ENCODE measurements at places on chromosomes 16 and 17.
A peak's percentile ranks its signal among the peaks of the same experiment; 100 is the strongest.

DNA sequence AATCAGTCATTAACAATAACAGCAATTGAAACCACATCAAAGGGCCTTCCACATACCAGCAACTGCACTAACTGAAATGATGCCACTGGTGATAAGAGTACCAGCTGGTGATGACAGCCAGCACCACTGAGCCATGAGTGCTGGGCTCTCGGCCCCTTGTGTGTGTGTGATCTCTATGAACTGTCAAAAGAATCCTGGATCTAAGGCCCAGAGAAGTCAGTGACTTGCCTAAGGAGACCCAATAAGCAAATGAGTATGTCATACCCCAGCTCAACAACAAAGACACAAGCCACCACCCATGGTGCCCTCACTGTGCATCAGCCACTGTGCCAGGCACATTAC is 220.9 kb downstream of the ZNF423 start:
- no peak for DNase-seq

DNA sequence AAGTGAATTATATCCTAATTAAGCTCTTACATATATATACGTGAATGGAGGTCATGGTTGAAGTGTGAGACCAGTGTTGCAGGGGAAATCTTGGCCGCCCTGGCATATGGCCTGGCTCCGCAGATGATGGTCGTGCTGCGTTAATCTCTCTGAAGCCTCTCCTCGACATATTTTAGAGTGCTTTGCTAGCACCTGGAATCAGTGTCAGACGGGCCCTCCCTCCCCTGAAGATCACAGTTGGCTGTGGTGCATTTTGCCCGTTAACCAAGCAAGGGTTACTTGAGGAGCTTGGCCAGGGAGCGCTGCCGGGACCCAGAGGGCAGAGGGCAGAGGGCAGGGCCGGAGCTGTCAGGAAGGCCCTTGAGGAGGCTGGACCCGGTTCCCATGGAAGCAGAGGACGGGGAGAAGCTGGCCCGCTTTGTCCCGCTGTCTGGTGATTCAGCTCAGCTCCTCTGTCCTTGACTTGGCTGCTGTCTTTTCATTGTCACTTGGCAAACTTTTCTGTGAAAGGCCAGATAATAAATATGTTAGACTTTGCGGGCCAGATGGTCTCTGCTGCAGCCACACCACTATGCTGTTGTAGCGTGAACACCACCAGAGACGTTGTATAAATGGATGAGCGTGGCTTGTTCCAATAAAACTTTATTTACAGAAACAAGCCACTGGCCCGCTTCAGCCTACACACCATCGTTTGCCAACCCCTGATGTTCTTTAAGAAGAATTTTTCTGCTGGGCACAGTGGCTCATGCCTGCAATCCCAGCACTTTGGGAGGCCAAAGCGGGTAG is 32.3 kb downstream of the CIBAR2 start:
- no peak for DNase-seq

DNA sequence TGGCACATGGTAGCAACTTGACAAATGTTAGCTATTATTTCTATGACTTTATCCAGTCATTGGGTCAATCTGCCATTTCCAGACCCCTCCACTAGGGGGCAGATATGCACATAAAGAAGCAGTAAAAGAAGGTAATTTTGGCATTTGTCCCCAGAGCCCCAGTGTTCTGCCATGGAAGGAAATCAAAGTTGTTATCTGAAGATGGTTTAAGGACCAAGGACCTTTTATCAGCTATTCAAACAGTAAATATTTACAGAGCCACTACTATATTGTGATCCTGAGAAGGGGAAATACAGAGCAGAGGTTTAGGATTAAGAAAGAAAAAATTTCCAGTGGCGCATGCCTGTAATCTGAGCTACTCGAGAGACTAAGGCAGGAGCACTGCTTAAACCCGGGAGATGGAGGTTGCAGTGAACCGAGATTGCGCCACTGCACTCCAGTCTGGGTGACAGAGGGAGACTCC is 20.0 kb downstream of the TRAF4 start:
- DNase-seq, result peak; percentile 79

GRCh38 chr17:46930051-46930450 is 7.1 kb downstream of the GOSR2 start:
- DNase-seq, result no peak

GRCh38 chr17:1203111-1203966 is 23.6 kb upstream of the ABR start:
- DNase-seq, result peak; percentile 48

- DNase-seq, result no peak
Observed at GRCh38 chr16:53898993-53899392, 195.0 kb downstream of the FTO start.

Measured in CD4-positive, alpha-beta T cell treated with Interleukin-4 for 1 hour (primary cell).